ENCODE measurements at places on chromosomes 5 and 9.

DNA sequence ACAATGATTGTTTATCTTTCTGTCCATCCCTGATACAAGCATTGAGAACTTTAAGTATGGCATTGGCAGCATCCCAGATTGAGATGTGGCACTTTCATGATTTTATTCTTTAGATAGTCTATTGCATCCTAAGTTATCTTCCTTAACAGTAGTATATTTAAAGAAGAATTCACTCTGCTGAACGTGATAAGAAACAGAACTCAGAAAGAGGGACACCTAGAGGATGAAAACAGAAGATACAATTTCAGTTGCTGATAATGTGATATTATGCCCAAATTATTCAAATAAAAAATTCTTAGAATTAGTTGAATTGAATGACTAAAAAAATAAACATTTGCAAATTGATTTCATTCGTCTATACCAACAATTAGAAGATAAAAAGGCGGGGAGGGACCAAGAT is 218.1 kb upstream of the DMRTA1 start:
- DNase-seq, result no peak

DNA sequence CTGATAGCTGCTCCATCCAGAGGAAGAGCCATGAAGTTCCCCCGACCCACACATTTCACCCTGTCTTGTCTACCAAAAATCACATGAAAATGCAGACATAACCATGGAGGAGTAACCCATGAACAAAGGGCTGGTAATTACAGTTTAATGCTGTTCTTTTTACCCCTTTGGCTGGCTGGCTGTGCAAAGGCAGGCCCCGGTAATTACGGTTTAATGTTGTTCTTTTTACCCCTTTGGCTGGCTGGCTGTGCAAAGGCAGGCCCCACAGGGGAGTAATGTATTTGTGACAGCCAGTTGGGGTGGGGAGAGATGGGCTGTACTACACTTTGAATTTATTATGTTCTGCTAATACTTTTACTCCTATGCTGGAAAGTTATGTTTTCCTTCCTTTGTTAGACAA is 41.7 kb downstream of the PIK3R1 start:
- no peak for DNase-seq

DNA sequence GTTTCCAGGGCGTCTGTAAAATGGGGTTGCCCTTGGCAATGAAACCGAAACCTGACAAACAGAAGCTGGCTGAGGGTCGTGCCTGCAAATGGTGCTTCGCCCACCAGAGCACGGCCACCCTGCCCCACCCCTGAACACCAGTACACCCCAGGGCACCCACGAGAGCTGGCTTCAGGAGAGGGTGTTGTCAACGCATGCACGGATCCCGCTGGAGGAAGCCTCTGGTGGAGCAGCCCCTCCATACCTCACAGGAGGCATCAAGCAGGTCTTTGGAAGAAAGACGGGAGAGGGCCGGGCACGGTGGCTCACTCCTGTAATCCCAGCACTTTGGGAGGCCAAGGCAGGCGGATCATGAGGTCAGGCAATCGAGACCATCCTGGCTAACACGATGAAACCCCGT is 8.6 kb downstream of the SLC6A3 start:
- DNase-seq, result no peak

- DNase-seq, result no peak
Observed at GRCh38 chr5:122420091-122420490, 108.1 kb downstream of the SNCAIP start.

- DNase-seq, result no peak
Observed at GRCh38 chr9:72538921-72539702, 17.7 kb downstream of the TMC1 start.

DNA sequence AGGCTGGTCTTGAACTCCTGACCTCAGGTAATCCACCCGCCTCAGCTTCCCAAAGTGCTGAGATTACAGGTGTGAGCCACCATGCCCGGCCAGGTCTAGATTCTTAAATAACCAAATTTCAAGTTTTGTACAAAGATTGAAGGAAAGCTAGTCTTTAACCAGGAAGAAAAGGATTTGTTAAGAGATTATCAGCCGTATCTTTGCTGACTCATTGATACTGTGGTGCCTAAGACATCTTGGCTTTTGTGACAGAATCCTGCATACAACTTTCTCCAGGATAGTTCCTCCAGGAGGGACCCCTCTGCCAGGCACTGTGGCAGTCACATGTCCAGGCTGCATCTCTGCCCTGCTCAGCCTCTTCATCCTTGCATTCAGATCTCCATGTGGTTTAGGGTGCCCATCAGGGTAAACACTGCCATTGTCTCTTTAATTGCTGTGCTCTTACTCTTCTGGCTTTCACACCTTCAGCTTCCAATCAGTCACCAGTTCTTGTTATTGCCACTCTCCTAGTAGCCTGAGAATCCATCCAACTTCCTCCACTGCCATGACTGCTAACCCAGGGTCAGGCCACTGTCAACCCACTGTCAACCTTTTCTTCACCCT is 10.0 kb downstream of the MAP3K1 start:
- no peak for DNase-seq

GRCh38 chr5:123285122-123286023 is 137.8 kb downstream of the CEP120 start:
- DNase-seq, result peak; percentile 48

GRCh38 chr5:139392678-139393496 is 2.0 kb downstream of the PROB1 start:
- peak; percentile 87 for DNase-seq

DNA sequence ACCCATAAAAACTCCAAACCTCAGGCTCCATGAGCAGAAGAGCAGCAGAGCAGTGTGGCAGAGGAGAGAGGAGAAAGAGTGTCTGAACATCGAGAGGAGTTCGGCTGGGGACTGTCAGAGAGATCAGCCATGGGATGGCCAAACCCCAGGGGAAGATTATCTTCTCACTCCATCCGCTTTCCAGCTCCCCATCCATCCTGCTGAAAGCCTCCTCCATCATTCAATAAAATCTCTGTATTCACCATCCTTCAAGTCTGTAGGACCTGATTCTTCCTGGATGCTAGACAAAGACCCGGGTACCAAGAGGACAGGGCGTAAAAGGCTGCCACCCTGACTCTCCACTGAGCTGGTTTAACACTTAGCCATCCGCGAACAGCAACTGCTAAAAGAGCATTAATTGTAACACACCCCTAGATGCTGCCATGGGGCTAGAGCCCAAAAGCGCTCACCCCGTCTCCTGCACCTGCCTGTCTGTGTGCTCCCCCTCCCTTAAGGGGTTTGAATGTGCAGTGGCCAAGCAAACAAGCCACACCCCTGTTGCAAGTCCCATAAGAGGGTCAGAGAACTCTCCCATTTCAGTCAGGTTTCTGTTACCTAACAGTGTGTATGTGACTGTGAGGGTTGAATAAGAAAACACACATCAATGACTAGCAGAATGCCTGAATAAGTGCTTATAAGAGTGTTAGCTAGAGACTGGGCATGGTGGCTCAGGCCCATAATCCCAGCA is 13.9 kb upstream of the SELENOP start:
- no peak for DNase-seq

- DNase-seq, result no peak
Observed at GRCh38 chr5:463952-464351, 21.0 kb downstream of the EXOC3 start.

GRCh38 chr5:154221371-154221896 is 30.9 kb downstream of the GALNT10 start:
- DNase-seq, result no peak

DNA sequence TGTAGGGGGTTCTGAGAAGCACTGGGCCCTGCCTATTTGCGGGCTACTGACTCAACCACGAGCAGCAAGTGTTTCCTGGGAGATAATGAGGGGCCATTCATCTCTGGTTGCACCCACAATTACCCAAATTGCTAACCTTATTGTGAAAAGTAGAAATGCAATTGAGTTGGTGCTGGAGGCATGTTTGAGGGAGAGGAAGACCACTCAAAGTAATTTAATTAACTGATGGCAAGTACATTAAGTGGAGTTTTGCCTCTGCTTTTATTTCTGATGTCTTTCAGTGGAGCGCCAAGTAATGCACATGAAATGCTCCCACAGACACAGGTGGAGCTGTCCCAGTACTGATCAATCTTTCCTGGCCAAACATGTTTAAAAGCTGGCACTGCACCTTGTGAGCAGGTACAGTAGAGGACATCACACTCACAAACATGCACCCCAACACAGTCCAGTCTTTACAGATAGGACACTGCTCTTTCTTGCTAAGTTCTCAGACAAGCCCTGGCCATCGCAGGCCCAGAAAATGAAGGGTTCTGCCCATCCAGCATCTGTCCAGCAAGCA is 195.4 kb downstream of the HSPA4 start:
- no peak for DNase-seq

DNA sequence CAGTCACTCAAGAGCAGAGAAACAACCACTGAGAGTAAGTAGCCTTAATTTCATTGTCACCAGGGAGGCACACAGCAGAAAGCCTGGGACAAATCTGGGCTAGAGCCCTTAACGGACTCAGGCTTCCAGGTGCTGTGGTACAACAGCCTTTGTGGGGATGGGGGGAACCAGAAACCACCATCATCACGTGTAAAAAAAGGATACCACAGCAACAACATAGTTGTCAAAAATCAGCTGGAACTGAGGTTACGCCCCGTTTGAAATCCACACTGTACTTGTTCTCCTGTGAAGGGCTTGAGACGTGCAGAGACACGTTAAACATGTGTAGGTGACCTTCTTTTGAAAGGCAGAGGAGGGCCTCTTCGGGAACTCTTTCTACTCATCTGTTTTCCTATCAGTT is 16.6 kb upstream of the PLPP1 start:
- DNase-seq, result no peak

DNA sequence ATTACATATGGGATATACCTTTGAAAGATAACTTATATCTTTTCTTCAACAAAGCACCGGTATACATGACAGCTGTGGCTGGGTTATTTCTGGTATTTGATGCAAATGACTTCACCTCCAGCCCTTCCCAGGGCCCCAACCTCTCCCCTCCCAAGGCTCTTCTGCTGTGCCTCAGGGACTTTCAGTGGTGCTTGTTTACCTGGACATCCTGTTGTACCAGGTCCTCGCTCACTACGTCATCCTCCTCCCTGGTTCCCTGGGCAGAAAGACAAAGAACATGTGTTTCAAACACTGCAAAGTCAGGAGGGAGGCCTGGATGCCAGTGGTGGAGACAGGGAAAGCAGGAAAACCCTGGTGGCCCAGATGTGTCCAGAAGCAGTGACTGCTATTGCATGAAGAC is 23.4 kb downstream of the ANXA6 start:
- DNase-seq, result no peak

GRCh38 chr5:140017397-140018095 is 25.6 kb downstream of the NRG2 start:
- no peak for DNase-seq

DNA sequence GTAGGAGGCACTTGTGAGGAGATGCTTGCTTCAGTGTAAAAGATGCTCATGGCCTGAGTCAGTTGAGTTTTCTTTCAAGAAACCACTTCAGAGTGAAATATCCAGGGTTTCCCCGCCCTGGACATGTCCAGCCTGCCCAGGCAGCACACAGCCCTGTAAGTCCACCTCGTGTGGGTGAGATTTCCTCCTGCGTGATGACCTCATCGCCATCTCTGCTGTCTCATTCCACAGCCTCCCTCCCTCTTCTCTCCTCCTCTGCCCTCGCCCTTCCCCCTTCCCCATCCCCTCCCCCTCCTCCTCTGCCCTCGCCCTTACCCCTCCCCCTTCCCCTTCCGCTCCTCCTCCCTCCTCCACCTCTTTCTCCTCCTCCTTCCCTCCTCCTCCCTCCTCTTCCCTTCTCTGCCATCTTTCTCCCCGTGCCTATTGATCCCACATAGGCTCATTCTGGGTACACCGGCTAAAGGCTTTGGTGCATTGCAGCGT is 34.0 kb upstream of the NCS1 start:
- no peak for DNase-seq

GRCh38 chr5:168209244-168209995 is 82.0 kb upstream of the WWC1 start:
- DNase-seq, result no peak

DNA sequence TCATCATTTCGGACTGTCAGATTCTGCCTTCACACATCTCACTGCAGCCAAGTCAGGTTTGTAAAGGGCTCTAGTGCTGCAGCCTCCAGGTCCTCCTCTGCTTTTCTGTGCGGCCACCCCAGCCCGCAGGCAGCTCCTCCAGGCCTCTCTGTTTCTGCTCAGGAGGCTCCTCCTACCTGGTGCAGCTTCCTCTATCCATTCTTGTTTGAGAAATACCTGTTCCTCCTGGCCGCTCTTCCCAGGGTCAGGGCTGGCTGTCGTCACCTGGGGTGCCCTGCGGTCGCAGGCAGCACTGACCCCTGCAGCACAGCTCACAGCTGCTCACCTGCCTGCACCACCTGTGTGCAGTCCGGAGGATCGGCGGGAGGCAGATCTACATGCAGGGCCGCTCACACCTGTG is 387.7 kb upstream of the IRX4 start:
- no peak for DNase-seq

DNA sequence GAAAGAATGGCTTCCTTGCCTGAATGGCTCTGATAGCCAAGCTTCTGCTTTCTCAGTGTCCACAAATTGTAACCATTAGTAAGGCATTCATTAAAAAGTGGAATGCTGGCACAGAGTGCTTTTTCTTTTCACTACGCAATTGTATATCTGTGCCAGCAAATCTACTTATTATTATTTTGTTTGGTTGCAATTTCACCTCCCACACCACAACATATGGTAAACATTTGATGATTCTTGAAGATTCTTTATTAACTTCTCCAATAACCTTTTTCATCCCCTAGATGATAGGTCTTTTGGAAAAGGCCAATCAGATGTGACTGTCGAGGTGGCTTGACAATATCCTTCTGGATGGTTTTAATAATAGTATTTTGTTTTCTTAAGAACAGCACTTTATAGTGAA is 234.1 kb downstream of the TMEM38B start:
- no peak for DNase-seq

GRCh38 chr5:150263801-150264621 is 25.6 kb downstream of the CAMK2A start:
- no peak for DNase-seq

- no peak for DNase-seq
Observed at GRCh38 chr5:55570026-55570425, 35.3 kb upstream of the PLPP1 start.
